H9 (cell line): ENCODE measurements at places on chromosomes 1 and 21. TPM values are rescaled to one million over a fixed set of nuclear protein-coding genes. Genes with fewer than 3 reads are reported as not detected.

- H3K4me1 ChIP-seq, result peaks cover 4% of the 10 kb centered on the region; the same call in 1 of the 2 replicates
- H3K4me3 ChIP-seq, result no peak overlapping the region
- no peaks in the 10 kb centered on the region; the same call in 1 of the 2 replicates for H3K27me3 ChIP-seq
- no peak overlapping the region for H3K27ac ChIP-seq
- H3K36me3 ChIP-seq, result peaks cover 9% of the 10 kb centered on the region
- DNase-seq, result no peak
Measured at GRCh38 chr1:221708987-221709386, 32.9 kb downstream of the DUSP10 start.

DNA sequence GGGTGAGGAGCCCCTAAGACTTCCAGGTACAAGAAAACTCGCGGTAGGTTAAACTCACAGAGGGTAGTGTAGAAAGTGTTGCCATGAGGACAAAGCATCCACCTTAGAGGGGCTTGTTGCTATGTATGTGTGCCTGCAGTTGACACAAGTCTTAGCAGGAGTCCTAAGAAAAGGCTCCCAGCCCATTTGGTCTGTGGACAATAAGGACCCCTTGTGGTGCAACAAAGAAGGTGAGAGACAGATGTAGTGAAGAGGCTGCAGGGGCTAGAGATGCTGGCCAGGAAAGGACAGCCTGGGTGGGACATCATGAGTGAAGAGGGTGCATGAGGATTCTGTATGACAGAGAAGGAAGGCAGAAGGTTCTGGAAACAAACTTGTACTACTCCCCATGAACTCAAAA is 36.3 kb upstream of the IL10 start:
- DNase-seq, result peak; percentile 54
- H3K4me1 ChIP-seq, result no peaks in the 10 kb centered on the region
- no peaks in the 10 kb centered on the region for H3K27me3 ChIP-seq
- no peak overlapping the region for H3K4me3 ChIP-seq

GRCh38 chr1:108816049-108816893 is 40.6 kb downstream of the AKNAD1 start:
- peak; percentile 63 for DNase-seq
- peak overlapping the region; percentile 59 for H3K27ac ChIP-seq
- H3K4me3 ChIP-seq, result peak overlapping the region; percentile 12; the same call in 1 of the 3 replicates
- no peaks in the 10 kb centered on the region for H3K36me3 ChIP-seq
- no peaks in the 10 kb centered on the region; the same call in 1 of the 2 replicates for H3K4me1 ChIP-seq

DNA sequence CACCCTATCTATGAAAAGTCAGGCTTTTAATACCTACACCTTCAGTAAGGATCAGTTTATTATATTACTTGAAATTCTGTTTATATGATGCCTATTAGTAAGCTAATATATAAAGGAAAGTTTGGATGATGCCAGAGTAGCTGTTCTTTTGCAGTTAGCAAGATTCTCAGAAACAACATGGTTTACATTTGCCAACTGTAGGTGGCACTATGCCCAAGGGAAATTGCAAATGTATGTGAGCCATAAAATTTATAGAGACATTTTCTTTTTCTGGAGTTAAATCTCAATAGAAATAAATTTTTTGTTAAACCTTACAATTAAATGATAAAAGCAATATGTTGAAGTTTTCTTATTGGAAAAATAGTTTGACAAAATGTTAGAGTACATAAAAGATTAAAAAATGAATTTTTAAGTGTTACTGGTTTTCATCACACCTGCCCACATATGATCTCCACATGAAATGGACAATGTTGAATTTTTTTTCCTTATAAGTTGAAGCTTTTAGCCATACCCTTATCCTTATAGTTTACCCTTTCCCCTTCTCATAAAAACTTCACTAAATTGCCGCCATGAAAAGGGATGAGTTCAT is 32.1 kb upstream of the EPHX4 start:
- no peaks in the 10 kb centered on the region for H3K4me1 ChIP-seq
- DNase-seq, result no peak
- no peak overlapping the region for H3K27ac ChIP-seq
- H3K36me3 ChIP-seq, result no peaks in the 10 kb centered on the region

The ADAMTS1 gene
- 17.8 and 17.9 TPM in 2 replicates for total RNA-seq

GRCh38 chr1:226656601-226657277 is 82.3 kb downstream of the ITPKB start:
- H3K4me3 ChIP-seq, result no peak overlapping the region
- no peaks in the 10 kb centered on the region for H3K36me3 ChIP-seq
- H3K4me1 ChIP-seq, result peaks cover 16% of the 10 kb centered on the region; the same call in 1 of the 2 replicates
- no peak overlapping the region for H3K27ac ChIP-seq
- H3K27me3 ChIP-seq, result no peaks in the 10 kb centered on the region

GRCh38 chr1:196669693-196670092 is 17.9 kb downstream of the CFH start:
- no peak for DNase-seq
- H3K4me3 ChIP-seq, result no peak overlapping the region
- no peak overlapping the region for H3K27ac ChIP-seq
- no peaks in the 10 kb centered on the region for H3K36me3 ChIP-seq
- no peaks in the 10 kb centered on the region for H3K27me3 ChIP-seq
